ENCODE measurements at places on chromosomes 7 and 10.

GRCh38 chr10:85888004-85888403, 478.6 kb downstream of the GRID1 start:
- DNase-seq = no peak

GRCh38 chr7:48042216-48042615, 6.9 kb downstream of the C7orf57 start:
- DNase-seq = no peak

DNA sequence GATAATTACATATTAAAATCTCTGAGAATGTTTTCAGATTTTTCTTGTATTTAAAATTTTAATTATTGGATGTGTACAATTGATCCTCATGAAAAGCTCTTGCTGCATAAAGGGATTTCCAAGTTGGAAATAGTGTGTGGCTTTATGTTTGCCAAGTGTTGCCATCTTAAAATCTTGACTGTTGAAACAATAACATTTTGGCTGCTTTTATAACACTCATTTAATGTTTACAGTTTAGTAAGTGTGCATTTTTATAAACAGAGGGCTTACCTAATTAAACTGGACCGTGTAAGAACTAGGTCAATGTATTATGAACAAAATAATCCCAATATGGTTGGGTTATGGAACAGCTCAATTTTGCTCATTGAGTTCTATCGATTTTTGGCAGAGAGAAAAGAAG, 23.9 kb downstream of the SEMA3A start:
- DNase-seq = no peak

DNA sequence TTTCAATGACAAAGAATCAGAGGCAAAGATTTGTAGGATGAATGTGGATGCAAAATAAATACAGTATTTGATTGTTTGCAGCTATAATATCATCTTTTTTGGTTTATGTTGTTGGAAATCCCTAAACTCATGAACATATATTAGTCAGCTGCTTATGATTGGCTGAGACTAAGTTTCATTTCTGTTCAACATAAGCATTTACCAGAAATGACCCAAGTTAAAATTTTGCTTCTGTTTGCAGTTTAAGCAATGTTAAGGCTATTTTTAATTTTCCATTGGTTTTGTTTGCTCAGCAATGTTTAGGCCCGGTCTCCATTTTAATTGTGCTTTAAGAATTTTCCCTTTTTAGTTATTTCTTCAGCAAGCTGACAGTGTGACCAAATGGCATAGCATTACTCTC, 22.0 kb downstream of the GIMAP6 start:
- DNase-seq = no peak

- DNase-seq = peak; percentile 59
Observed at GRCh38 chr7:28062197-28062991, 118.2 kb downstream of the JAZF1 start.

Data from LoVo (cell line).